ENCODE measurements at places on chromosomes 1 and 21.
A peak's percentile ranks its signal among the peaks of the same experiment; 100 is the strongest.

- no peak for DNase-seq
Observed at GRCh38 chr1:51276286-51276685, 40.2 kb downstream of the RNF11 start.

DNA sequence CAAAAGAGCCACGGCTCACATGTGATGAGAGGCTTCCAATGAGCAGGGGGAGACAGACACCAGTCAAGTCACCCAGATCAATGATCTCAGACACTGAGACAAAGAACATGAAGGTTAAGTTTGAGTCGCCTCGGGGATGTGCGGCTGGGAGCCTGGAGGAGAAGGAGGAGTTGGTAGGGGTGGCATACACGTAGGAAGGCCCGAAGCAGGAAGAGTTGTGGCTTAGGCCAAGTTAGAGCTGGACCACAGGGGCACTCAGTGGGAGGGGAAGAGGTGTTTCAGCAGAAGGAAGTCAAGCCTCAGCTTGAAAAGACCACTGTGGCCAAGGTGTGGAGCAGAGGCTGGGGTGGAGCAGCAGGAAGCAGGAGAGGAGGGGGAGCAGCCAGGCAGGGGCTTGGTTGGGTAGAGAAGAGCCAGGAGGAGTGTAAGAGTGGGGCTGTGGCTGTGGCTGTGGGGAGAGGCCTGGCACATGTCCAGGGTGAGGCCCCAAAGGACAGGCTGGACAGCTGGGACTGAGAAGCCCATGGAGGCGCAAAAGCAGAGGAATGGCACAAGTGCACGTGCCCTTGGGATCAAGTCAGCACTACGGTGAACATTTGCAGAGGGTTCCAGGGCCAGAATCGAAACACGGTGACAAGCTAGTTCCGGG lies 27.6 kb downstream of the CTNNBIP1 start:
- peak; percentile 59 for DNase-seq

- DNase-seq: no peak
Observed at GRCh38 chr1:92038695-92039346, 9.0 kb downstream of the EPHX4 start.

DNA sequence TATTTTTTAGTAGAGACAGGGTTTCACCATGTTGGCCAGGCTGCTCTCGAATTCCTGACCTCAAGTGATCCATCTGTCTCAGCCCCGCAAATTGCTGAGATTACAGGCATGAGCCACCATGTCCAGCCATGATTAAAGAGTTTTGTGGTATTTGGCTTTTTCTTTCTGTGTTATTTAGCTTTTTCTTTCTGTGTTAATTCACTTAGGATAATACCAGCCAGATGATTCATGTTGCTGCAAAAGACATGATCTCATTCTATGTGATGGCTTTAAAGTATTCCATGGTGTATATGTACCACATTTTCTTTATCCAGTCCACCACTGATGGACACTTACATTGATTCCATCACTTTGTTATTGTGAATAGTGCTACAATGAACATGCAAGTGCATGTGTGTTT lies 1135.2 kb downstream of the AMY1C start:
- DNase-seq: no peak

GRCh38 chr21:15264084-15264665 lies 199.4 kb upstream of the NRIP1 start:
- no peak for DNase-seq

GRCh38 chr1:109615879-109616278 lies 3.5 kb downstream of the GNAT2 start:
- DNase-seq: no peak

GRCh38 chr1:238384381-238384780 lies 493.7 kb upstream of the ZP4 start:
- no peak for DNase-seq

DNA sequence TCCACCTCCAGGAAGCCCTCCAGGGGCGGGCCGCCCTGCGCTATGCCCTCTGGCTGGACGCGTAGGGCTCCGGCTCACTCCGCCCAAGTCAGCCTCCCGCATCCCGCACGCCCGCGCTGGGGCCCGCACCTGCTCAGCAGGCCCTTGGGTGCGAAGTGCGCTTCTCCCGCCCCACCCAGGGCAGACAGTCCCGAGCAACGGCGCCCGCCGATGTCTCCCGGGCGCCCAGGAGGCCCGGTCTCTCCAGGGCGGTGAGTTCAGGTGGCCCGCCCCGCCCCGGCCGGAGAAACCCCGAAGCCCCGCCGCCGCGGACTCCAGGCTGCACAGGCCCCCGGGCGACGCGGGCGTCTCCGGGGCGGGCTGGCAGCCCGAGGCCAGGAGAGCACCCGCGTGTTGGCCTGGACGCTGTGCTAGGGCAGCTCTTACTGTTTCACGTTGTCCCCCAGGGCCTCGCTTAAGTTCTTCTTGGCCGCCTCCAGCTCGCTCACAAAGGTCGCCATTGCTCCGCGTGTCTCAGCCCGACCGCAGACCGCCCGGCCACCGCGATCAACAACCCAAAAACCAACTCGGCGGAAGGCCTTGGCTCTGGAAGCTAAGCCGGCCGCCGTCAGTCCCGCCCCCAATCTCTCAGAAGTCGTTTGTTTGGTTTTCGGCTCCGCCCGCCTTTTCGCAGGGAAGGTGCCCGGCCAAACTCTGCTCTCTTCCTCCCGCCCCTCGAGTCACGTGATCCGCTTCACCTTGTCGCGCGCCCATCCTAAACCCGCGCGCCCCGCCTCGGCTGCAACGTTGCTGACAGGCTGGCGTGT lies at the start of gene TADA1:
TADA1 (minus strand) TSS at position 531 of the 806 bp plus-strand sequence; CDS start at position 500, 31 bp downstream.
- peak; percentile 99 for DNase-seq

DNA sequence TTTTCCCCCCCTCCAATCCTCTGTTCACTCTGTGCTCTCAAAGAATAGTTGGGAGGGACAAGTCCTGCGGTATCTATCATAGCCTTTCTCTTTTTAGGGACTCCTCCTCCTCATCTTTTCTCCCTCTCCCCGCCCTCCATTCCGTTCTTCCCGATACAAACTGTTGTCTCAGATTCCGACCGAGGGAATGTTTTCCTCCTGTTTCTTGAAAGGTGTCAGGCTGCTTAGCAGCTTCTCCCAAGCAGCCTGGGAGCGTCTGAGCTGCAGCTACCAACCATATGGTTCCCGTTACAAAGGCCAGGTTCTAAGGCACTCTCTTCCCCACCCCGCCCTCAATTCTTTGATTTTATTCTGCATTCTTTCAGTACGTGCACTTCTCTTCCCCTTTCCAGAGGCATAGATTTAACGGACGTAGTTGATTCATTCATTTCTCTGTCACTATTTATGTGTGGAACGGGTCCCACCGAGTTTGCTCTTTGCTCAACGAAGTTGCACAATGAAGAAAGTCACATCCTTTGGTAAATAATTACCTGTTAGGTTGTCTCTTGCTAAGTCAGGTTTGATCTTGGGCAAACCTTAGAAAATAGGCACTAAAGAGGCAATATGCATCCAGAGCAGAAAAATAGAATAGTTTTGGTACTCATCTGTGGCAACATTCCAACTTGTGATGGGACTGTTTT lies 2.8 kb downstream of the ADGRL2 start:
- DNase-seq: no peak

DNA sequence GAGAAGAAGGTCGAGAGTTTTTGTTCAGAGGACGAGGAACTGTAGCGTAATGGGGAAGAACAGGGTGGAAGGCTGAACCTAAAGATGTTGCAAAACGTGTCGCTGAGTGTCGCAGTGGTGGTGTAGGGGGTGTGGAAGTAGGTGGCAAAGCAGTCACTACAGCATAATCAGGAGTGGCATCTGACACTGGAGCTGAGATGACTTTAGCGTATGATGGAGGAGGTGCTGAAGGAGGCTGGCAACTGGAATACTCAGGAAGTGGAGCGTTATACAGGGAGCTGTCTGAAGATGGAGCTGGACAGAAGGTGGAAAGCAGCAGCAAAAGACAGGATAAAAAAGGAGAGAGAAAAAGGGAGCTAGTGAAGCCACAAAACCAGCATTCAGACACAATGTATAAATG lies 89.9 kb upstream of the LBR start:
- no peak for DNase-seq

- DNase-seq: no peak
Observed at GRCh38 chr21:24941316-24942185, 665.7 kb downstream of the MRPL39 start.

DNA sequence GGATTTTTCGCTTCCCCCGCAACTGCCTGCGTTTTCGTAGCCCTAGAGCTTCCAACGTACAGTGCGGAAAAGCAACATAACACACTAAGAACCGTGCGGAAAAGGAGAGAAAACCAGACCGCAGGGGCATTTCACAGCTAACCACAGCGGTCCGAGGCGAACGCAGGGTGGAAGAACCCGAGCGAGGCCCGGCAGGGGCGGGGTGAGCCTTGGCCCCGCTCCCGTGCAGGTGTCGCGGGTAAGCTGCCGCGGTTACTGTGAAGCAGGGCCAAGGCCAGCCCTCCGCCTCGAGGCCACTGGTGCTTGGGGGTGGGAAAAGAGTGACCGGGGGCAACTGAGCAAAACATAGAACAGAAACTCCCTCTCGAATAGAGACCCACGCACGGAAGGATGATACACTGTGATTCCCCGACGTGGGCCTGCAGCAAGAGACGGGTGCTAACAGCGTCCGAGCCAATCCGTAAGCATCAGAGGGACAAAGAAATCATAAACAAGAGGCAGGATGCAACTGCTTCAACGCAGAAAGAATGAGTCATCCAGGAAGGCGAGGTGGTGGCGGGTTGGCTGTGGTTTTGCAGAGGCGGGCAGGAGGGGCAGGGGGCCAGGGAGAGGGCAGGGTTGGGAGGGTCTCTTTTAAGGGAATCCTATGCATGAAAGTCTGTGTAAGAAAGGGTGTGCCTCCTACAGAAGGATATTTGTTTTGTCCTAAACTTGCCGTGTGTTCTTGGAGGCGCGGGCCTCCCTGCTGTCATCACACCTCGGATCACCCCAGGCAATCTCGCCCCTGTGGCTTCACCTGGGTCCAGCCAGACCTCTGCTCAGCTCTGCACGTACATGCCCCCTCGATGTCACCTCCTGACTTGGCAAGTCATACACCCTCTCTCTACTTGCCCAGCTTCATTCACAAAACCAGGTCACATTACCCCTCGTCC lies 7.3 kb downstream of the GNG4 start:
- no peak for DNase-seq

DNA sequence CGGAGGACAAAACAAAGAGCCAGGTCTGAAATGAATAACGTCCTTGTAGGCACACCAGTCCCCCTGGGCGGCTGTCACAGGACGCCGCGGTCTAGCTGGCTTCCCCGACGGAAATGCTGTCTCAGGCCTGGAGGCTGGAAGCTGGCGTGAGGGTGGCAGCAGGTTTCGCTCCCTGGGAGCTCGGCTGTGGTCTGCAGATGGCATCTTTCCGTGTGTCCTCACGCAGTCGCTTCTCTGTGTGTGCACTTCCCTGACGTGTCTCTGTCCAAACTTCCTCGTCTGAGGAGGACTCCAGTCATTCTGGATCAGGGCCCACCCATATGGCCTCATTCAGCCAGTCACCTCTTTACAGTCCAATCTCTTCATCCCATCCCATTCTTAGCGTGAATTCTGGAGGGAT lies 14.2 kb downstream of the TNFRSF14 start:
- DNase-seq: no peak

DNA sequence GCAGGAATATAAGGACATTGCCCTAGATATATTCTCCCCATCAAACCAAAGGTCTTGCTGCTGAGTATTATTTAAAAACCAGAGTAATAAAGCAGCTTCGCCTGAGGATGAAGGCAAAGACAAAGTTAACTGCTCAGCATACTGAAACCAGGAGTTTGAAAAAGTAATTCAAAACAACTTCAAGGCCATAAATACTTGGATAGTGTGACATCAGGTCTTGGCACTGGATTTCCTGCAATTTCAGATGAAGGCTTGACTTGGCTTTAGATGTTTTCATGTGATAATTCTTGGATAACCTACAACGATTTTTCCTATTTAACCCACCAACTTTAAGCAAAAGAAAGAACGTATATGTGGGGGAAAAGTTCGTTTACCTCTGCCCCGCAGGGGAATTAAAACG lies 10.6 kb downstream of the SOD1 start:
- no peak for DNase-seq

GRCh38 chr1:2251786-2252185 lies 23.7 kb downstream of the SKI start:
- DNase-seq: no peak

DNA sequence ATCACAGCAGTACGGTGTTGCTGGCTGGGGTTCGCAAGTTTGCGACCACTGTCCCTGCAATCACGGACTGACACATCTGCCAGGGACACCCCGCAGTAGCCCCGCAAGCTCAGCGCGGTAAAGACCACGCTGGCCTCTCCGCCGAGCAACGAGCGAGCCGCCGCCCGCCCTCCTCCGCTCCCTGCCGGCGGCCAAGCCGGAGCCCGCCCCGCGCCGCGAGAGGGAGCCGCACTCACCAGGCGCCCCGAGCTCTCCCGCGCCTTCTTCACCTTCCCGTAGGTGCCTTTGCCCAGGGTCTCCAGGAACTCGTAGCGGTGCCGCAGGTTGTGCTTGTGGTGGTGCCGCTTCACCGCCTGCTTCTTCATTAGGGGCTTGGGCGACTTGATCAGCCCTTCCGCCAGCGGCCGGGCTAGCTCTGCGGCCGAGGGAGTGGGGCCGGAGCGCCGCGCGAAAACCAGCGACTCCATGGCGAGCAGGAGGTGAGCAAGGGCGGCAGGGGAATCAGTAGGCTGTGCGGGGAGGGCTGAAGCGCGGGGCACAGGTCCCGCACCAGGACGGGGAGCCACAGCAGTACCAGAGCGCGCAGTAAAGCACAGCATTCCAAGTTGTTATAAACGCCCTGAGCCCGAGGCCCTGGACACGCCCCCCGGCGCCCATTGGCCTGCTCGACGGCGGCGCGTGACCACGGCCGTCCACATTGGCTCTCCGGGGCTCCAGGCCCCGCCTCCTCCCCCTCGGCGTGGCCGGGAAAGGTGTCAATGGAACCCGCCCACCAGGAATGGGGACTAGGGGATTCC lies at the start of gene NUAK2:
NUAK2 (minus strand) TSS at position 584 of the 797 bp plus-strand sequence; CDS start at position 467, 117 bp downstream.
- DNase-seq: peak; percentile 95

GRCh38 chr1:52427152-52427551 lies 22.8 kb downstream of the PRPF38A start:
- DNase-seq: no peak

- peak; percentile 74 for DNase-seq
Observed at GRCh38 chr1:59107516-59107915, 189.4 kb upstream of the FGGY start.

GRCh38 chr1:26993237-26994019 lies at the start of gene TRNP1:
TSS of gene TRNP1 (plus strand) at chr1:26993692. CDS start at chr1:26993787, 95 bp downstream.
- DNase-seq: peak; percentile 89

DNA sequence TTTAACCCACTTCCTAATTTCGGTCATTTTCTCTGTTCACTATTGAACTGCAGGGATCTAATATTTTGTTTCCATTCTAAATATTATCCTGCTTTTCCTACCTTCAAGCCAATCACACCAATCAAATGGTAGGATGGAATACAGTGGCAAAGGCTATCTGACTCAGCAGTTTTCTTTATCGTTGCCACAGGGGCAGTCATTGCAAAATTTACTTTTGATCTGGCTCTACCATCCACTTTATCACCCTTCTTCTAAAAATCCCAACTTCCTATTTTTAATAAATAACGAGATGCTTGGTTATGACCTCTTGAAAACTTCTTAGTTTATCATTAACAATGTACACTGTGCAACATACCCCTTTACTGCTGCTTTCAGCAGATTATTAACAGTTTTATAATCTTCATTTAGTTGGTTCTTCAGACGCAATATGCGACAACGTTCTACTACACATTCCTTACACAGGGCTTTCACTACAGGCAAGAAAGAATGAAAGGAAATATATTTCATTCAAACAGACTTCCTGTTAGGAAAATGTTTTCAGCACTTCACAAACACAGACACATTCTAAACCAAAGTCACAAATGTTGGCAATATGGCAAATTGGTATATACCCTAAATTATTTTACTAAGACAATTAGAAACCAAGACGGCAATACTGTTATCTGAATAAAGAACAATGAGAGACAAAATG lies 52.3 kb upstream of the RAP1GAP start:
- no peak for DNase-seq
